BE2C (cell line): ENCODE measurements at places on chromosomes 13 and 19.
A peak's percentile ranks its signal among the peaks of the same experiment; 100 is the strongest.

GRCh38 chr13:59413126-59413525 lies 750.6 kb downstream of the DIAPH3 start:
- no peak for DNase-seq

- DNase-seq = no peak
Observed at GRCh38 chr13:53045189-53045588, 16.6 kb downstream of the OLFM4 start.

- no peak for DNase-seq
Observed at GRCh38 chr13:56396318-56396717, 744.4 kb upstream of the PRR20A start.

- DNase-seq = no peak
Observed at GRCh38 chr13:23655321-23655720, 85.1 kb downstream of the TNFRSF19 start.

- no peak for DNase-seq
Observed at GRCh38 chr19:58407658-58408151, 744 bp upstream of the ZNF584 start.

- DNase-seq = no peak
Observed at GRCh38 chr19:47580397-47580796, 7.4 kb upstream of the ZNF541 start.

GRCh38 chr19:50713556-50714236 lies 5.9 kb downstream of the SHANK1 start:
- DNase-seq = no peak

GRCh38 chr19:7007859-7008258 lies 13.4 kb downstream of the MBD3L2B start:
- no peak for DNase-seq

DNA sequence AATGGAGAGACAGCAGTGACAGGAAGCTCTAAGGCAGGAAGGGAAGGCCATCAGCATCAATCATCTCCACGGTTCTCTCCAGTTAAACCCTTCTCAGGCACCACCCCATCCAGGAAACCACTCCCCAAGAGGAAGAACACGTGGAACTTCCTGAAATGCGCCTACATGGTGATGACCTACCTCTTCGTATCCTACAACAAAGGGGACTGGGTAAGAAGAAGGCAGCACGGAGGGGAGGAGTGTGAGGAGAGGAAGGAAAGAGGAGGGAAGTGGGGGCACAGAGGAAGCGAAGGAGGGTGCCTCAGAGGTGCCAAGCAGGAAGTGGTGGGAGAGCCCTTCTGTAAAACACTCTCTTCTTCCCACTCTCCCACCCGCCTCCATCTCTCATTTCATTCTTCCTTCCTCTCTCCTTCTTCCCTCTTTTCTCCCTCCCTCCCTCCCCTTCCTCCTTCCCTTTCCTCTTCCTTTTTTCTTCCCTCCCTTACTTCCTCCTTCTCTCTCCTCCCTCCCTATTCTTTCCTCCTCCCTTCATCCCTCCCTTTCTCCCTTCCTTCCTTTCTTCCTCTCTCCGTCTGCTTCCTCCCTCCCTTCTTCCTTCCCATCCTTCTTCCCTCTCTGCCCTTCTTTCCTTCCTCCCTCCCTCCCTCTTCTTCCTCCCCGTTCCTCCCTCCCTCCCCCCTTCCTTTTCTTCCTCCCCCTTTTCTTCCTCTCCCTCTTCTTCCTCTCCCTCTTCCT lies 12.6 kb downstream of the ZSCAN5A start:
- no peak for DNase-seq

DNA sequence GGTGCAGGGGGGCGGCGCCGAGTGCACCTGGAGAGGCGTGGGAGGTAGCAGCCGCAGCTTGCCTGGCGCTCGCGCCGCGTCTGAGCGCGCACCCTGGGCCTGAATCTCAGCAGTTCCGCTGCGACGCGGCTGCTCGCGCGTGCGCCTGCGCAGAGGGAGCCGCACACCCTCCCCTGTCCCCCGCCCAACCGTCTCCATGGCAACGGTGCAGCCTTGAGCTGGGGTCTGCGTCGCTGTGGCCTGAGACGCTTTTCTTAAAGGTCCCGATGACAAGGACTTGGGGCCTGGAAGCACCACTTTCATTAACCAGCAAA lies at the start of gene PNMA8B:
Gene PNMA8B (minus strand): TSS at position 82 of the 314 bp plus-strand sequence. CDS start 402 bp downstream, outside the sequence.
- peak; percentile 95 for DNase-seq

- no peak for DNase-seq
Observed at GRCh38 chr19:39832341-39833083, 1.4 kb downstream of the DYRK1B start.

DNA sequence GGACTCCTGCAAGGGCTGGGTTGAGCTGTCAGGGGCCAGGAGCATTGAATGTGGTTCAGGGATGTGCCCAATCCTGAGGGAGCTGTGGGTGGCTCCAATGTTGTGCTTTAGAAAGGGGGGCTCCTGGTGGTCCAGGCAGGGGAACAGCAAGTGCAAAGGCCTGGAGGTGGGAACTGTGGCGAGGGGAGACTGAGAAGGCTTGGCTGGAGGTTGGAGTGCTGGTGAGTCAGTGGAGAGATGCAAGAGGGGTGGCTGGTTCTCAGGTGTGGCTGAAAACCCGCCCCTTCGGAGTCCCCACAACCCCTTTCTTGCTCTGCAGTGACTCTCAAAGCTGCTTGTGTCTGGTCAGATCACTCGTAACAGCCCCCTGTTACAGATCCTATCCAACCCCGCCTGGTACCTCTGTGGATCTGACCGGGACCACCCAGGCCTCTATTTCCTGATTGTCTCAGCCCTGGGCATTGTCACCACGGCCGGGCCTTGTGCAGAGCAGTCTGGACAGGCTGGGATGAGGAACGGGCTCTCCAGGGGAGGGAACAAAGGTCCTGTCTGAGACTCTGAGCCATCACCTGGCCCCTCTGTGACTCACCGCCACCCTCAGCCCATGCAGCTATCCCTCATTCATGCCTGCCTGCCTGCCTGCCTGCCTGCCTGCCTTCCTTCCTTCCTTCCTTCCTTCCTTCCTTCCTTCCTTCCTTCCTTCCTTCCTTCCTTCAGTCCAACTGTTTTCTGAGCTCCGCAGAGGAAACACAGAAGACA lies 1.4 kb upstream of the KCNN1 start:
- no peak for DNase-seq

GRCh38 chr19:41864374-41864773 lies 4.3 kb downstream of the RPS19 start:
- no peak for DNase-seq

DNA sequence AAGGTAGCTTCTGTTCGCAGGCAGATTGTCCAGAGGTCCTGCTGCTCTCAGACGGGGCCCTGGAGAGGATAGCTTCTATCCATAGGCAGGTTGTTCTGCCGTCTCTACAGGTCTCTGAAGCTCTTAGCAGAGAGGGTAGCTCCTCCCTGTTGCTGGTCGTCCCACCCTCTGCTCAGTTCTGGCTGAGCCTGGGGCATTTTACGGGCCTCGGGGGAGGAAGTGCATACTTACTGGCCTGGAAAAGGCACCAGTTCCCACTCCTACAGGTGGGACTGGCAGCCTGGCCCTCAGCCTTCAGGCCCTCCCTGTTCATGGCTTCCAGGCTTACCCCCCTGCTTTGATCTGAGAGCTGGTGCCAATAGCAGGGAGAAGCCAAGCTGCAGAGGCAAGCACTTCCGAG lies 42.3 kb downstream of the USPL1 start:
- DNase-seq = peak; percentile 40

GRCh38 chr13:33860526-33860925 lies 42.6 kb downstream of the RFC3 start:
- no peak for DNase-seq

- DNase-seq = no peak
Observed at GRCh38 chr13:38866649-38867048, 124.0 kb downstream of the STOML3 start.

DNA sequence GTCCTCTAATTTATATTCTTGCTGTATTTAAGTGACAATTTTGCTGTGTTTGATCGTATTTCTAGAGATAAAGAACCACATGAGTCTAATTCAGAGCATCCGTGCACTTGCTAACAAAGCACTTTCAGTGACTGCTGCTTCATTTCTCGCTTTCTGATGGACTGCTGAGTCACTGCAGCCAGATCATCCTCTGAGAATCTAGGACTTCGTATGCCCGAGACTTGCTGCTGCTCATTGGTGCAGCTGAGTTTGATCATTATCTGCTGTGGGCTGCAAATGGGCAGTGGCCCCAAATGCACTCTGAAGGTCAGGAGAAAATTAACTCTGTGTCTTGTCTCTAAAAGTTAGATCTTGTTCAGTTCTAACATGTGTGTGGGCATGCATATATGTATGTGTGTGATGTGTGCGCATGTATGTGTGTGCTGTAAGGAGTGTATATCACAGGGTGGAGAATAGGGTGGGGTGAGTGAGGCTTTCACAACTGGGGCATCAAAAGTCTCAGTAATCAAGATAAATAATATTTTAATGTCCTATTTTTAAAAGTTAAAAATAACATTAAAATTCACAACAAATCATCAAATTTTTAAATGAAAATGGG lies 342.6 kb downstream of the MTUS2 start:
- DNase-seq = peak; percentile 20

DNA sequence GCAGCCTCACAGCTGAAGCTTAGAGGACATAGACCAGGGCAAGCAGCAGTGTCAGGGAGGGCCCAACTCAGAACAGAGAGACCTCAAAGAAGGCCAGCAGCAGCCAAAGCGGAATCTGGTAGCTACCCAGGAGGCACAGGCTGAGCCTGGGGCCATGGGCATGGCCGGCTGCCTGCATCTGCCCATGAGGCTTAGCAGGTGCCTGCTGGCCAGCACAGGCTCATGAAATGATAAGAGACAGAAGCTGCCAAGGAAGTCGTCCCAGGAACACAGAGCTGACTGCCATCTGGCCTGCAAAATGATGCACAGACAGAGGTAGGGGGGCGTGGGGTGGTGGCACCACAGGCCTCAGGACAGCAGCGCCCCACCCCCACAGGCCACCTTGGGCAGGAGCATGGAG lies 29.2 kb downstream of the TUBA3C start:
- no peak for DNase-seq

DNA sequence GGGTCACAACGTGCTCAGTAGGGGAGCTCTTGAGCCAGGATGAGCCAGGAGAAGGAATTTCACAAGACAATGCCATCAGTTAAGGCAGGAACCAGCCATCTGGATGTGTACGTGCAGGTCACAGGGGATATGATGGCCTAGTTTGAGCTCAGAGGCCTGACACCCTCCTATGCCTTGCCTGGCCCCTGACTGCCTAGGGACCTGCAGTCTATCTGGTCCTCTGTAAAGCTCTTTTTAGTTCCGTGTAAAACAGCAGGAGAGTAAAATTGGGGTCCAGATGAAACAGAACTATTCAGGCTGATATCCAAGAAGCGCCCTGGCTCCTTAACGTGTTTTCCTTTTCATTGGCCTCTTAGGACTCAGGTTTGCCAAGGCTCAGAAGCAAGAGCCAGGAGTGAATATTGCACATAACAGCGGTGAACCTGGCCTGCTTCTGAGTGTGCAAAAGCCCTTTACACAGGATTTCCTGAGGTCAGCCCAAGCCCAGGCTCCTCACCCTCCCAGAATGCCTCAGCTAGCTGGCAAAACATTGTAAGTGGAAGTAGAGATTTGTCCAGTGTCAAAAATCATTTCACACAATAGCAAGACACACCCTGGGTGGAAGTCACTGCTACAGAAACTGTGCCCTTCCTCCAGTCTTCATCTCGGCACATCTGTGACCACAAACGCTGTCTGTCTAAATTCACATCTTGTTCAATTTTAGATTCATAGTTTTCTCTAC lies 777.2 kb downstream of the UQCRFS1 start:
- DNase-seq = no peak

- no peak for DNase-seq
Observed at GRCh38 chr13:20973886-20974425, 71.4 kb upstream of the XPO4 start.

DNA sequence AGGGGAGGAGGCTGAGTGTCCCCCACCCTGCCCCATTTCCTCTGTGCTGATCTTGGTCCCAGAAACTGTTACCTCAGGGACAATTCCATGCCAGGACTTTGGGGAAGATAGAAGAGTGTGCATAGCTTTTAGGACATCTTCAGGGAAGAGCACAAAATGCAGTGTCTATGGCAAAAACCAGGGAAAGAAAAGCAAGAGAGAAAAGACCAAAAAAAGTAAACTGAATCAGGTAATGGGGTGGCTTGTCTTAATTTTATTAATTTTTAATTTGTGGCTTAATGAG lies 109.4 kb downstream of the NDFIP2 start:
- DNase-seq = no peak

DNA sequence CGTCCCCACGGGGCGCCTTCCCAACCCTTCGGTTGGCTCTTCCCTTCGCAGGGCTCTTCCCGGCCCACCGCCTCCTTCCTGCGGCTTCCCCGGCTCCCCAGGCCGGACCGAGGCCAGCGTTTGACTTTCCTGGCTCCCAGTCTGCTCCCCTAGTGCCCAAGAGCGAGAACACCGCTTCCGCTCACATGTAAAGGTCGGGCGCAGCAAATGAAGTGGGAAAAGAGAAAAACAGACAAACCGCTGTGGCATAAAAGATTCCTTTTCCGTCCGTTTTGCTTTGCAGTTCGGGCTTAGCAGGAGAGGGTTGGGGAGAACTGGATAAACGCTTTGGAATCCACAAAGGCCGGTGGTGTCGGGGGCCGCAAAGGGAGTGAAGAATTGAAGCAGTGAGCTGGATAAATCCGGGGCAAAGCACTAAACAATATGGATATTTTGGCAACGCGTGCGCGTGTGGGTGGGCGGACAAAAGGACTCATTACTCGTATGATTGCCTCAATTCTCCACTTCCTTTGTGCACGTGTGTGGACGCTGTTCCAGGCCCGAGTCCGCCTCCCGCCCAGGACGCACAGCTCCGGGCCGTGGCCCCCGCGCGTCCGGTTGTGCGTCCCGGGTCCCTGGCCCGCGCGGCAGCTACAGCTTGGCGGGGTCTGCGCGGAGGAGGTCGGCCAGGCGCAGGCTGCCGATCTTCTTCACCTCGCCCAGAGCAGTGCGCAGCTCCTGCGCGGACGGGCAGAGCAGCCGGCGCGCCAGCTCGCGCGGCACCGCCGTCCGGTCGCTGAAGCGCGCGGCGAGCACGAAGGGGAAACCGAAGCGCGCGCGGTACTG lies 8.6 kb upstream of the CDX2 start:
- DNase-seq = no peak

DNA sequence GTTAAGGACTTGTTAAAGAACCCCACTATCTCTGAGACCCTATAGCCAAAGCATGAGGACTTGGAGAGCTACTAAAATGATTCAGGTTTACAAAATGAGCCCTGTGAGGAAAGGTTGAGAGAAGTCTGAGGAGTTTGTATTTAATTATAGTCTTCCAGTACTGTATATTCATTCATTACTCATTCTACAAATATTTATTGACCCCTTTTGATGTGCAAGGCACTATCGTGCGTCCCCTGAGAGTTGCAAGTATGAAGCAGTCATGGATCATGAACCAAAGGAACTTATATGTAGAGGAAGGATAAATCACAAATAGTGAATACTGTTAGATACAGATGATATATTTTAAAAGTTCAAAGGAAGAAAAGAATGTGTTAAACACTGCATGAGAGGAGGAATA lies 84.4 kb downstream of the DNAJC15 start:
- DNase-seq = no peak
